GM18507 (cell line): ENCODE measurements at places on chromosomes 4 and X.

- no peak for DNase-seq
Measured at GRCh38 chrX:40646489-40647306, 663 bp downstream of the CXorf38 start.

- no peak for DNase-seq
Measured at GRCh38 chr4:5137927-5138326, 86.6 kb downstream of the STK32B start.

GRCh38 chrX:136814847-136815750 is 34.4 kb upstream of the ARHGEF6 start:
- DNase-seq, result no peak

DNA sequence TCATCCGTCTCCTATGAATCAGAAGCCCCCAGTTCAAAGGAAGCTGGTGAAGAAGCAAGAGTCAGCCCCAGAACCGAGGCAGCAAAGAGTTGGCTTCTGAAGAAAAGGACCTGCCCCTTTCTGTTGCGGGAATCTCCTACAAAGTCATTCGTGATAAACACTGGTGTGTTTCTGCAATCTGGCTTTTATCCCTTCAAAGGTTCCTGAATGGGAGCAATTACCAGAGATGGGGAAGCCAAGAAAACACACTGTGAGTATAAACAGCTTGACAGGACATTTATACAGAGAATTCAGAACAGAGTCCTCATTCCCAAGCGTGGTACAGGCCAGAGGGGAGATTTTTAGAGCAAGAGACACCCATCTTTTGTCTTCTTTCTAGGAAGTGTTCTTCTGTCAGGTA is 226.8 kb upstream of the LNX1 start:
- DNase-seq, result no peak

GRCh38 chr4:84279678-84280077 is 219.4 kb downstream of the NKX6-1 start:
- DNase-seq, result no peak

DNA sequence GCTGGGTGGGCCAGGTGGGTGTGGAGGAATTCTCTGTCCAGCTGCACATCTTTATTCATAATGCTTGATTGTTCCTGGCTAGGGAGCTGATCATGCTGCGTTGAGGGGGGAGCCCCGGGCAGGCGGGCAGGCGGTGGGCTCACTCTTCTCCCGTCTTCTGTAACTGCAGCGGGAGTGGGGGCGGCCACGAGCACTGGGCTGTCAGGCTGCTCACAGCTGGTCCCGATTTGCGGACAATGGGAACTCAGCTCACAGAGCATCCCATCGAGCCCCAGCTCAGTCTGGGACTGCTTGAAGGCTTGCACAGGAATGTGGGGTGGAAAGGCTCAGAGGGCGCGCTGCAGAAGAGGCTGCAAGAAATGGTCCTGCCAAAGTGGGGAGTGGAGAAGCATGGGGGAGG is 63.8 kb downstream of the EFNB1 start:
- DNase-seq, result no peak

DNA sequence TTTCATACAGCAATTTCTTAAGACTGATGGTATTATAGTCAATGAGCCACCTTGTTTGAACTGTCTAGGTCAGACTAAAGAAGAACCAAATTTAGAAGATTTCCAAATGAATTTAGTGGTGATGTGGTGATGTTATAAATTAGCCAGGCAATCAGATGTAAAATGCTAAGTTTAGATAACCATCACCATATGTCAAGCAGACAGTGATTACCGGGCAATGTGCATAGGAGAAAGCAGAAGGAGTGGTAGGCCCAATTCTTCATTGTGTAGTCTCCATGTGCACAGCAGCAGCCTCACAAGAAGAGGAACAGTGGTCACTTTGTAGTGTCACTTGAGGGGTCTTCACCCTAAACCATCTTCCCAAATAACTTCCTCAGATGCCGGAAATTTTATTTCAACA is 198.8 kb downstream of the ANTXR2 start:
- DNase-seq, result no peak
